ENCODE measurements at places on chromosomes 4 and X.

- DNase-seq: no peak
These were observed 324.1 kb upstream of the PPARGC1A start for GRCh38 chr4:24213961-24214360.

- DNase-seq: no peak
These were observed 5.8 kb upstream of the CXCL8 start for GRCh38 chr4:73734530-73735001.

- no peak for DNase-seq
These were observed 56.6 kb downstream of the CNOT6L start for GRCh38 chr4:77762531-77762930.

DNA sequence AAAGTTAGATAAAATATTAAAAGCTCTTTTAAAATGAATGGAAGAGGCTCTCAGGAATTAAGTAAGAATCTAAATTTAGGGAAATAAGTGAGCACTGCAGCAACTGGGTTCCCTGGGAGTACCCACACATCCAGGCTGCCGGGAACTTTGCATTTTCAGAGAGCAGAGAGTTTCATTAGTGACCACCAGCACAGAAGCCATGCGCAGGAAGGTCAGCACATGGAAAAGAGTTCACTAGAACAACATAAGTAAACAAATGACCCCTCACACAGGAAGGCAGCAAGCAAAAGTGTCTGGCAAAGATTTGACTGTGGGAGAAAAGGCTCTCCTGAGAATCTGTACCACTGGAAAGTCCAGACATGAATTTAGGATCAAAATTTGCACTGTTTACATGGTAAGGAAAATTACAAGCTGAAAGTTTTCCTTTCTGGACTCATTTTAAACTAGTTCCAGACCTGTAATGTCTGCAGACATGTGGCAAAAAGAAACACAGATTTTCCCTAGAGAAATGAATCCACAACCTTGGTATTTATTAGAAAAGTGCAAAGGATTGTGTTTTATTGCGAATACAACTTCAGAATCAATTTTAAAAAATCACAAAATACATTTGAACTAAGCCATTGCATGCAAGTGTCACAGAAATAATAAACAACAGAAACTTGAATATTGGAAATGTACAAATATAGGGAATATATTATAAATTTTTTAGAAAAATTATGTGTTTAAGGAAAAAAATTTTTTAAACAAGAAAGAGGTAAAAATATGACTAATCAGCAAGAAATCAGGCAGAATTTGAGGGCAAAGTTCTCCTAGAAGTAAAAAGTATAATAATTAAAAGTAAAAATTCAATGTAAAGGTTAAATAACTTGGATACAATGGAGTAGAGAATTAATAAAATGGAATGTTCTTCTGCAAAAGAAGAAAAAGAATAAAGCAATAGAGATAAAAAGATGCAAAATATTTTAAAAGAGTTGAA lies 18.4 kb upstream of the MYOZ2 start:
- no peak for DNase-seq

DNA sequence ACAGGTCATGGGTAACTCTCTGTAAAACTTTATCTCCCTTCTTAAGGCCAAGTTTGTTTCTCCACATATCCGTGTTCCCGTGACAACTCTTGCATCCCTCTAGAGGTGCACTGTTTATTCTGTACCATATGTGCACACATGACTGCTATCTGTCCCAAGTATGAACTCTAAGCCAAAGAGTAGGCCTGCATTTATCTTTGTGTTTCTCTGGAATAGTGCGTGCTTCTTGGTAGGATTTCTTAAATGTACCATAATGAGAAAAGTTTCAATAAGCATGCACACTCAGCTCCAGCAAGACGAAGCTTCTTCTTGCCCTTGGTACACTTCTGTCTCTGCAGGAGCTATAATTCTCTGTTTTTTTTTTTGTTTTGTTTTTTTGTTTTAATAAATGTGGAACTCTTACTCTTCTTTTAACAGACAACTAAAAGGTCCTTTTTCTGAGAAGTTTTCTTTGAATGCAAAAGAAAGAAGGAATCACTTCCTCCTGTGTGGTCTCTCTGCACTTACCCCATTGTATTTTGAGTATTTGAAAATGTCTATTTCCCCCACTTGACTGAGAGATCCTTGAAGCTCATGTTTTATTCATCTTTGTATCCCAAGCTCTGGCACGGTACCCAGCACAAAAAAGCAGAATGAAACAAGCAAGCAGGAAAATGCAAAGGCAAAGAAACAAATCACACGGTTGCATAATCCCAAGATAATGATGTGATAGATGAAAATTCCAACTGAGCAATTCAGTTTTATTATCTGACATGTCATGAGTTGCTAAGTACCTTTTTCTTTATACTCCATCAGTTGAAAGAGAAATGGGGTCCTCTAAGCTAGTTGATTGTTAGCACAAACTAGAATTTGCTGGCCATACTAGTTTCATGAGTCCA lies 521.9 kb upstream of the BOD1L1 start:
- no peak for DNase-seq

GRCh38 chr4:61556277-61556676 lies 356.2 kb downstream of the ADGRL3 start:
- DNase-seq: no peak

DNA sequence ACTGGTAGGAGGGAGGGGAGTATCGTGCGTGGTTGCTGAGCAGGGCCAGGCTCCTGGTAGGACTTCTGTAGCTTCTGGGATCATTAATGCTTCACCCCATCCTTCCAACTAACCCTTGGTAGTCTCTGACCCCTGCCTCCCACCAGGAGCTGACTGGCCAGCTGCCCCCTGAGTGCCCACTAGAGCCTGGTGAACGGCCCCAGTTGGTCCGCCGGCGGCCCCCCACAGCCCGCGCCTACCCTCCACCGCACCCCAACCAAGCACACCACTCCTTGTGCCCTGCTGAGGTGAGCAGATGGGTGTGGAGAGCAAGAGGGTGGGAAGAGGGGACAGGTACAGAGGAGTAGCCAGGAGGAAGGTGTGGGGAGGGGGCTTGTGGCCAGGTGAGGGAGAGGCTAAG lies 4.9 kb downstream of the CCDC120 start:
- DNase-seq: no peak

- no peak for DNase-seq
These were observed 34.6 kb upstream of the DCAF8L2 start for GRCh38 chrX:27555514-27555913.

DNA sequence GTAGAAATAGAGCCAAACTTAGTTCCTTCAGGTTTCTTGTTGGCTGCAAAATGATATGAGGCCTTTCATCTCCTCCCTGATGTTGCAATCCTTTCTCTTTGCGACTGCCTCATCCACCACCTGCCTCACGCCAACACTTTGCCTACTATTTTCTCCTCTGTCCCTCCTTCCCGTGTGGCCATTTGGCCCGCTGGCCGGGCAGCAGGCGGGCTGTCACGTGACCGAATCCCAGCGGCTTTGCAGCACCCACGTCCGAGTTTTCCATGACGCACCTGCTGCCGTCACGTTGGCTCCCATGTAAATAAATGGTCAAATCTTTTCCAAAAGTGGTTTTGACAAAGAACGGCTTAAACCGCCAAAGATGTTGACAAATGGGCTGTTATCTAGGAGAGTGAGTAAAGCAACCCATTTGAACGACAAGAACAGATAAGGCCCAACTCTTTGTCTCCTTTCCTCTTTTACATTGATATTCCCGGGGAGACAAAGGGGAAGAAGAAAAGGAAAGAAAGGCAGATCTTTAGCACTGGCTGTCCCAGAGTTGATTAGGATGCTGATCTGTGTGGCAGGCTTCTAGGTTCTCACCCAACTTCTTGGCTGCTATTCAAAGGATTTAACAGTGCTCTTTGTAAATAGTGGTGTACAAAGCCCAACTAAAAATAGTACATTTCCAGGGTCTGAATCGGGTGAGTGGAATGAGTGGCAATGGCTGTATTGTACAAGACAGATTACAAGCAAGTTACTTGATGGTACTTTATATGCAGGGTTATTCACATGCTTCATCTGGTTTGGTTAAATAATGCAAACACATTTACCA lies 174.2 kb upstream of the JADE1 start:
- DNase-seq: no peak

DNA sequence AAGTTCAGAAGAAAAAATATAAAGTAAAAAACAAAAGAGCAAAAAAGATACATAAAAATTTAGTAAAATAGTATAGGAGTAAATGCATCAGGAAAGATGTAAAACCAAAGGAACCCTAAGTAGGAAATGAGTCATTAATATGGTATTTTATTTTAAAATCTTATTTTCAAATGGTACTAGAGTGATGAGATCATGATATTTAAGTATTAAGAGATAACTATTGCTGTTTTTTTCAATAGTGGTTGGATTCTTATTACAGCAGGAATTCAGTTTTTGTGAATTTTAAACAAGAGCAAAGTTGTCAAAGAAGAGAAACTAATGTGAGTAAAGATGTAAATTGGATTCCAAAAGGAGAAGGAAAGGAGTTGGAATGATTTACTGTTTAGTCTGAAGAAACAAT lies 20.0 kb downstream of the EMCN start:
- DNase-seq: no peak

DNA sequence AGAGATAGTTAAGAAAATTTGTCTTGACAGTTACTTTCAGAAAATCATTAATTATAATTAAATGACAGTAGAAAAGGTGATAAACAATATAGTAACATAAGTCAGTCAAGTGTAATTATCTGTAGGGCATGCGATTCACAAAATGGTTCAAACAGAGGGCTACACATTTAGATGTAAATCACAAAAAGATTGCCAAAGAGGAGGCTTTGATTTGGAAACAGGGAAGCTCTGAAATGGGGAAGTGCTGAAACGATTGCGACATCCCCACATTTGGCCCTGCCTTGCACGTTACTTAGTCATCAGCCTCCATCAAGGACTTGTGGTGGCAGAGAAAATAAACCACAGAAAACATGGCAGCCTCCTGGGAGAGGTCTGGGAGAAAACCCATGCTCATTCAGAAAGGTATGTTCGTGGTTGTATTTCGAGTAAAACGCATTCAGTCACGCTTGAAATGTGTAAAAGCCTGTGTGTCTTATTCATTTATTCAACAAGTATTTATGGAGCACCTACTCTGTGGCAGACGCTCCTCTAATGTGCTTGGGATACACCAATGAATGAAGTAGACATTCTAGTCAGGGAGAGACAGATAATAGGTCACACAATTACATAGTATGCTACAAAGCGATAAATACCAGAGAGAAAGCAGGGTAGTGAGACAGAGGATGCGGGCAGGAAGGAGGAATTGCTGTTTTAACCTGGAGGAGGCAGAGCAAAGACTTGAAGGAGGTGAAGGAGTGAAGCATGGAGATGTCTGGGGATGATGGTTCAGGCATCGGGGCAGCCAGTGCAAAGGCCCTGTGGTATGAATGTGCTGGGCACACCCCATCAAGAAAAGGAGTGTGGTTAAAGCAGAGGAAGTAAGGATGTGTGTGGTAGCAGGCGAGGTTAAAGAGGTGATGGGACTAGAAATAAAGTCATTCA lies 7.8 kb downstream of the RBM47 start:
- no peak for DNase-seq

DNA sequence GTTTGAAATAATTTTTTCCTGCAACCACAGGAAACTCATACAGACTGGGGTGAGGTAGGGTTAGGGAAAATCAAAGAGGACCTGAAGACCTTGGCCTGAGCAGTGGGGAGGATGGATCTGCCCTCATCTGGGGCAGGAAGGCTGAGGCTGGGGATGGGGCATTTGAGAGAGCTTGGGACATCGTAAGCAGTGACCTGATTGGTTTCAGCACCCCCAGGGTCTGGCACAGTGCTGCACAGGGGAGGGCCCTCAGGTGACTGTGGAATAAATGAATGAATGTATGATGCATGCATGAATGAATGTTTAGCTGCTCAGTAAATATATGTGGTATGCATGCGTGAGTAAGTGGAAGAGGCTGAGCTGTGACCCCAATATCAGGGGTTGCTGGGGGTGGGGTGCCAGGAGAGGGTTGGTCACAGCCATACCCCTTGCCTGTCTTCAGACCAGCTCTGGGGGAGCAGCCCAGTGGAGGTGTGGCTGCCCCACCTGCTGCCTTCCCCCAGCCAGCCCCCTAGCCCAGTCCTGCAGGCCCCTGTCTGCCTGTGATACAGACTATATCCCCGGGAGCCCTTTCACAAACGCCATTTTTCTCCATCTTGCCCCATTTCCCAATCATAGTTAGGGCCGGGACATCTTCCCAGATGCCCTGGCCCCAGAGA lies 11.0 kb upstream of the TNIP2 start:
- DNase-seq: no peak

All from cortex of kidney (tissue), 1 donor.